ENCODE measurements at places on chromosomes 3 and 15.

DNA sequence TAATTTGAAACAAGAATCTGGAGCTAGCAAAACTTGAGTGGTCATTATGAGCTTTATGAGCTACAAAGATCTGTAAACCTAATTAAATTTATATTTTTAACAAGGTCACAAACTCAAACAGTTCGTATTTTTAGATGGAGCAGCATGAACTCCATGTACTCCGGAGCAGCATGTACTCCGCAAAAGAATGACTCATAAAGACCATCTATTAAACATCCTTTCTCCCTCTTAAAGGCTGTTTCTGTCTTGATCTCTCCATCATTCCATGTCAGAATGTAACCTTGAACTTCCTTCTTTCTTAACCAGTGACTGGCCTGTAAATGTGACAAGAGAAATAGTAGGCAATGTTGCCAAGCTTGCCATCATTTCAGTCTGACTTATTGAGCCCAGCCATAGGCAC is 696.9 kb downstream of the ZNF385D start:
- DNase-seq: no peak

GRCh38 chr3:193882091-193882490 is 253.9 kb upstream of the HES1 start:
- no peak for DNase-seq

- no peak for DNase-seq
Observed at GRCh38 chr3:109926376-109926775, 589.0 kb upstream of the DPPA4 start.

- no peak for DNase-seq
Observed at GRCh38 chr3:72263223-72263990, 478.5 kb upstream of the PROK2 start.

GRCh38 chr3:14933820-14934425 is 13.5 kb upstream of the NR2C2 start:
- no peak for DNase-seq

GRCh38 chr15:47725906-47726305 is 8.6 kb downstream of the SEMA6D start:
- DNase-seq: no peak

DNA sequence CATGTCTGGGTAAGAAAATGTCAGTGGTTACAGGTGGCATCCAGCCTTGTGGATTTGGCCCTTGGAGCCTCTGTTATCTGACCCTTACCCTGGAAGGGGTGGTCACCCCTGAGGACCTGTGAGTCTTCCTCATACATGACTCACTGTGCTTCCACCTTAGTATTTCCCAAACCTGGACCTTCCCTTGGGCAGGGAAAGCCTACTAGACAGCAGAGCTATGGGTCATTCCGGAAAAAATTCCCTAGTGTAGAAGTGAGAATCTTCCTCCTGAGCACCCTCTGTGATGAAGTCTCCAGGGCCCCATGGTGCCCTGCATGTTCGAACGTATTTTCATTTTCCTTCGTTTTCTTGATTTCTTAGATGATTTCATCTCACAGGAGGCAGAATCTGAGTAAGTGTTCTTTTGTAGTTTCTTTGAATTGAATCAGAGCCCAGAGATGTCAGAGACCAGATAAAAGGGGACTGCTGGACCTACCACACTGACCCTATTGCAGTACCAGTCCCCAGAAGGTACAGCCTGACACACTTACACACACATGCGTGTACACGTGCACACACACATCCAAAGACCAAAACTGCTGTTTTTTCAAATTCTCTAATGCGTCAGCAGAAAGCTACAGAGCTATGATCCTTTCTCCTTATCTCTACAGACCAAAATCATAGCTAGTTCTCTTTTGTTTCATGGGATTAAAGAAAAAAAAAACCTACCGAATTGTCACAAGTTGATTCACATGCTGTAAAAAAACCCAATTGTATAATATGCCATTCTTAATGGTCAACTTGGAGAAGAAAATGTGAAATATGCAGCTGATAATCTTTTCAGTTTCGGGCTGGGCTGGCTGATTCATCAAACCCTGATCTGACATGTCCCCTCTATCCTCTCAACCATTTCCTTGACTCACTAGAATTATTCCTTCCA is 50.5 kb upstream of the ARHGEF3 start:
- DNase-seq: peak; percentile 55

GRCh38 chr3:177589911-177590381 is 392.7 kb upstream of the TBL1XR1 start:
- peak; percentile 98 for DNase-seq

- no peak for DNase-seq
Observed at GRCh38 chr3:103609472-103609871, 1174.7 kb downstream of the ZPLD1 start.

DNA sequence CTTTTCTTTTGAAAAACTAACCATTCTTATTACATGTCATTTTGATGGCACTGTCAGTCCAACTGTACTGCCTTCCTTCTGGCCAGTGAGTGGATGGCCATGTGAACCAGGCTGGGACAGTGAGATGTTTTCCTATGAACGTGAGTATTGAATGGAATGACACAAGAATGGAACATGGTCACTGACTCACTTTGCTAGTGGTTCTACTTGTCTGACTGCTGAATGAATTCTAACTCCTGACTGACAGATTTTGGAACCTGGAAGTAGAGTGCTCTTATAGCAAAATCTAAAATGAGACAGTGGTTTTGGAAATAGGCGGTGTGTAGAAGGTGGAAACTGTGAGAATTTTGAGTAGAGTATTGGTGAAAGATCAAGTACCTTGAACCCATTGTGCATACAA is 606.9 kb upstream of the KCNMB2 start:
- peak; percentile 58 for DNase-seq

GRCh38 chr3:40971191-40972168 is 227.8 kb upstream of the CTNNB1 start:
- peak; percentile 100 for DNase-seq

DNA sequence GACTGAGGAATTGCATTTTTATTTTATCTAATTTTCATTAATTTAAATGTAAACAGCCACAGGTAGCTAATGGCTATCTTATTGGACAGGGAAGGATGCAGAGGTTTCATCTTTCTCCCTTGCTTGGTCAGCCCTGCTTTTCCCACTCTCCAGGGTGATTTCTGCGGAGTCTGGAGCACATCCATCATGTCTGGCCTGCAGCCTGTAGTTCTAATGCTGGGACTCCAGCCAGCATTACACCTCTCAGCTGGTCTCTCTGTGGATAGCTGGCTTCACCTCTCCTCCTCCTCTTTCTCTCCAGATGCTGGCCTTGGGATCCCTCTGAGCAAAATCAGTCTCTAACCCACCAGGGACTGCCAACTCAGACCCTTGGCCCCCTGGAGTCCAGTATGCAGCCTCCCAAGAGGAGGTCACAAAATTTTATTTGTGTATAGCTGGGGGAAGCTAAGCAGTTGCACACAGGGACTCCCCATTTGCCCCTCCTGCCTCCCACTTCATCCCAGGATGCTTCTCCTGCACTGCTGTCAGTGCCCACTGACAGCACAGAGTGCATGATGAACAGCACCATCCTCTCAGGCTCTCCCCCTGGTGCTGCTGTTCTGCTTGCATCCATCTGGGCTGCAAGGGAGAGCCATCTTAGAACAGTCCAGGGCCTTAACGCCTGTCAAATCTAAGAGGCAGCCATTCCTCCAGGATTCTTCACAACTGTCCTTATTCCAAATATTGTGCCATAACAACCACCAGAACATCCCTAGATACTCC is 1.7 kb downstream of the BFSP2 start:
- DNase-seq: no peak

GRCh38 chr3:124671106-124671505 is 59.1 kb upstream of the UMPS start:
- no peak for DNase-seq

- peak; percentile 57 for DNase-seq
Observed at GRCh38 chr15:23687143-23687470, at the start of gene NDN. Gene NDN, minus strand, starts transcription at chr15:23687305. Its CDS starts 88 bp downstream, at chr15:23687217.

DNA sequence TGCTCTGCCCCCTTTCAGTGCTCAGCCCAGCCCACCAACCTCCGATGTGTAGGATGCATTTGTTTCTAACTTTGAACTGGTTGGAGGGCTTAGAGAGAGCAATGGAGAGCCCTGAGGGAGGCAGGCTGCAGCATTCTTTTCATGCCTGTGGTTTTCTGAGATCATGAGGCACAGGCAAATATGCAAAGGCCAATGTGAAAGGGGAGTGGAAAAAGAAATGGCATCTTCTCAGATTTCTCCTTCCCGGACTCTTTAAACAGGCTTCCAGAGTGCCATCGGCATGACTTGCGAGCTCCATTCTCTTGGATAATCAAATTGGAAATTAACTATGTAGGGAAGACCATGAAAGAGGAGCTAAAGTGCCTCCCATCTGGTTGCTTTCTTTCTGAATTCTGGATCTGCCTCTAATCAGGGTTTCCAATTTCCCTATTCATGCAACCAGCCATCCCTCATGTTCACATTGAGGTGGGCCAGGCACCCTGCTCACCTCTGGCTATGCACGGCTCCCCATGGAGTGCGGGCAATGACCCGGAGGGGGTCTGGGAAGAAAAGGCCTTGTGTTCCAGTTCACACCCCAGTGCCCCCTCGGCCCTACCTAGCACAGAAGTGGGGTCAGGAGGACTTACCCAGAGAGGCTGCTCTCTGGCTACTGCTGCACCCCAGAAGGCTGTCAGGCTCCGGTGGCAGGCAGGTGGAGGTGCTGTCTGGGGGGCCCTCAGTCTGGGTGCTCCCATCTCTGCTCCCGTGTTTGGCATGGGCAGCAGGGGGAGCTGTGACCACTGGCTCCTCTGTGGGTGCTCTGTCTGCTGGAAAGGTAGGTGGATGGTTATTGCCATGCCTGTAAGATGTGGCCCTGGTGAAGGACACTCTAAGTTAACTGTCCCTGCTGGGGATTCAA is 16.1 kb downstream of the AMOTL2 start:
- DNase-seq: peak; percentile 95

GRCh38 chr3:94011233-94011711 is 17.1 kb downstream of the STX19 start:
- no peak for DNase-seq

- DNase-seq: peak; percentile 4
Observed at GRCh38 chr3:66450390-66451022, 50.3 kb downstream of the LRIG1 start.

DNA sequence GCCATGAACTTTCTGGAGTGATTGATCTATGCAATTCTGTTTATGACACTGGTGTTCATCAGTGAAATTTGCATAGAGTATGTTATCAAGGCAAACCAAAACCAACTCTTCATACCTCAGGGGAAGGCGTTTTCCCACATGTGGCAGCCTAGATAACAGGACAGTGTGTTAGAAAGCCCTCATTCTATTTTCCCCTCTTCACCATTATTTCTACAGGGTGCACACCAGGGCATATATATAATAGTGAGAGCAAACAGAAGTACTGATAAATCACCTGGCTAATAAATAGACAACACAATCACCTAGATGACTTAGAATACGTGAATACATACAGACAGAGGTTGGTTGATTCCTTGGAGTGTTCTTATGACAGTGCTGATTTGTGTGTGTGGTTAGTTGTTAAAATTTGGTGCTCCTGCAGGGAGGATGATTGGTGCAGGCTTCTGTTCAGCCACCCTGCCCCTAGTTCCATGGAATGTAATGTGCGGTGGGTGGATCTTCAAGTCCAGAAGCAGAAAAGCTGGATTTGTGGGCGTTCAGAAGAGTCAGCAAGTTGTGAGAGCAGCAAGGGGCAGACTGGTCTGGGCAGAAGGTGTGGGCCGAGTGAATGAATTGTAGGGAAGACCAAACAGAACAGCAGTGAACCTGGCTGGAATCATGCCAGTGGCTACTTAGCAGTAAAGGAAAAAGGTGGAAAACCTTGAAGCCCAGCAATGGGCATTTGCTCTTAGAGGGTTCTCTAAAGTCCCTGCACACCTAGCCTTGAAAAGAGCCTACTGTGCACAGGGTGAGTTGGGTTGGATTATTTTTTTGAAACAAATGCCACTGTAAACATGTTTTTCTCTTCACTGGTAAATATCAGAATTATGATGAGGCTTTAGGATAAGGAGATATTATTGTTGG is 11.7 kb upstream of the RARRES1 start:
- DNase-seq: no peak

DNA sequence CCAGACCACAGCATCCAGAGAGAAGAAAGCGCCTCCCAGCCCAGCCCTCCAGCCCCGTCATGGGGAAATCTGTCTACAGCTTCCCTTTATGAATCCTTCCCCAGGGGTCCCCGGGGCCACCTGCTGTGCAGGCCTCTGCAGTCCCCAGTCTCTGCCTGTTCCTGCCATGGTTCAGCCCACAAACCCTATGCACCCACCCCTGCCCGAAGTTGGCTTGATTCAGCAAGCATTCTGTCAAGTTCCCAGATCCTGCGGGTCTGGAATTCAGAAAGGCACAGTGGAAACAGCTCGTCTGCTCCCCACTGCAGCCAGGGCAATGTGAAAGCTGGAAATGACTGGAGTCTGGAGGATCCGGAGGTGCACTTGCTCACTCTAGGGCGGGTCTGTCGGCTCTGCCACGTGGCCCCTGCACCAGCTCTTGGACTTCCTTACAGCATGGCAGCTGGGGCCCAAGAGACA is 2.9 kb upstream of the OCA2 start:
- no peak for DNase-seq

GRCh38 chr15:99986297-99987118 is 253.3 kb upstream of the LYSMD4 start:
- no peak for DNase-seq

DNA sequence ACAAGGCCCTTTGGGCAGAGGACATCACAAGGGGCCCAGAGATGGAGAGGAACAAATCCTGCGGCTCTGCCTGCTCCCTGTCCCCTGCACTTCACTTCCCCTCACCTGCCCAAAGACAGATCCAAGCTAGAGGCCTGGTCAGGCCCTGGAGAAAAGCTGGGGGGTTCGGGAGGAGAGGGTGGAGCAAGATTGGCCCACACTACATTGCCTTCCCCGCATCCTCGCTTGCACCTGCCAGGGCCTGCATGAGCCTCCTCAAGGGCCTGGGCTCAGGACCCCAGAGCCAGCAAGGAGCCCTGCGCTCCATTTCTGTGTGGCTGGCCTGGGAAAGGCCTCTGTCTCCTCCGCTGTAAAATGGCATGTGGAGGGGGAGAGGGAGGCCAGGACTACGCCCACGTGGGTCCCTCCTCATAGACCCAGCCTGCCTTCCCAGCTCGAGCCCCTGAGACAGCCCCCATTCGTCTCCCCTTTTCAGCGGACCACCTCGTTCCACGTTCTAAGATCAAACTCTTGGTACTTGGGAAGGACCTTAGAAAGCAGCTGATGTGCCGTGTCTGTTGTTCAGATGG is 106.0 kb downstream of the HMG20A start:
- no peak for DNase-seq

DNA sequence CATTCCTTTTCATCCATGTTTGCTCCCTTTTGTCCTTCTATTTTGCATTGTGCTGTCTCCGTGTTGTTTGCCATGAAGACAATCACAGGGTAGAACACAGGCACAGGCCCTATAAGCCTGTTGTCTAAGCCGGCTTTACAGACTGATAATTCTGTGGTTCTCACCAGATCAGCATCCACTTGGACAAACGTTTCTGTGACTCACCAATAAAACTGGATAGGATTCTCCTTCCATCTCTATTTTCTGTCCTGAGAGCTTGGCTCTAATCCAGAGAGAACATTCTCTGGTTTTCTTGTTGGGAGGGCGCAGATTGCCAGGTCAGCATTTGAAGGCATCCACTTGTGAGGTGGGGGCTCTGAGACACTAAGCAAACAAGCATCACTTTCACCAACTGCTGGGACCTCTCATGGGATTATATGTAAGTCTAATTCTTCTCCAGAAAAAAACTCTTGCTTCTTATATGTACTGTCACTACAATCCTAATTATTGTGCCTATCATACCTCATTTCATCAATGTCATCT is 101.6 kb downstream of the ERC2 start:
- peak; percentile 6 for DNase-seq

GRCh38 chr3:68059628-68060152 is 405.3 kb upstream of the SUCLG2 start:
- peak; percentile 71 for DNase-seq
